ENCODE measurements at places on chromosomes 6 and 20. TPM values are rescaled to one million over a fixed set of nuclear protein-coding genes. Genes with fewer than 3 reads are reported as not detected.

DNA sequence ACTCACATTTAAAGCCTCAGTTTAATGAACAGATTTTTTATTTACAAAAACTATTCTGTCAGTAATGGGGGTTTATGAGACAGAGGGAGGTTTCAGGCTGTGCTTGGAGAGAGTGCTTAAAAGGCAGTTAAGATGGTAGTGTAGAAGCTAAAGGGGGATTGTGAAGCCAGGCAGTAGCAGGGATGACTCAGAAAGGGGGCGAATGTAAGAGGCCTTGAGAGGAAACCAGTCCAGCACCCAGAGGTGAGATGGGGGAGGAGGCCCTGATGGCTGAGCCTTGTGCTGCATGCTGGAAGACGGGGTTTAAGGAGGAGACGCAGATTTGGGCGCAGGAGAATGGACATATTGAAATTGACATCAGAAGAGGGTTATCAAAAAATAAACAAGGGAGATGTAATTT is 6.6 kb upstream of the SERPINB9 start:
- DNase-seq, result no peak

GRCh38 chr6:25086500-25087091 is 150.8 kb upstream of the RIPOR2 start:
- DNase-seq, result no peak

- no peak for DNase-seq
Observed at GRCh38 chr6:12324099-12324498, 33.9 kb downstream of the EDN1 start.

- DNase-seq, result no peak
Observed at GRCh38 chr20:38170826-38171674, 6.0 kb upstream of the TGM2 start.

DNA sequence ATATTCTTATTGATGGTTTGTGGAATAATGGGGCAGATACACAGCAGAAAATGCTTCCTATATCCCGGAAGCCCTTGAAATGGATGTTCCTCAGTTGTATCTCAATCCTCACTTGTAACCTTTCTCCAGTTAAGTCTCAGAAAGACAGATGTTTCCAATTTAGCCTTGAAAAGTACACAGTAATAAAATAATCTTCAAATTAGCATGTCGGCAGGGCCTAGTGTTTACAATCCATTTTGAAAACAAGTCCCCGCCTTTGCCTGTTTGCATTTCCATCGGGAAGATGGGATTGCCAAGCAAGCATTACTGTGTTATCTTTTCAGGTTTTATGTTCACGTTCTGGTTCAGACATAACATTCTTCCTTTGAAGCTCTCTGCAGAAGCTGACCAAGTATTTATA is 41.5 kb downstream of the SNRNP48 start:
- DNase-seq, result no peak

EYA4 gene
- 0.32 TPM for total RNA-seq

- DNase-seq, result no peak
Observed at GRCh38 chr20:63121246-63121645, 94.7 kb downstream of the YTHDF1 start.

- no peak for DNase-seq
Observed at GRCh38 chr20:24698189-24698588, 228.8 kb downstream of the SYNDIG1 start.

NRN1 gene
- total RNA-seq, result 0.66 TPM

ENPP3 gene
- total RNA-seq, result 0.48 TPM

GRCh38 chr6:112086744-112087135 is 542 bp downstream of the TUBE1 start:
- DNase-seq, result no peak

DNA sequence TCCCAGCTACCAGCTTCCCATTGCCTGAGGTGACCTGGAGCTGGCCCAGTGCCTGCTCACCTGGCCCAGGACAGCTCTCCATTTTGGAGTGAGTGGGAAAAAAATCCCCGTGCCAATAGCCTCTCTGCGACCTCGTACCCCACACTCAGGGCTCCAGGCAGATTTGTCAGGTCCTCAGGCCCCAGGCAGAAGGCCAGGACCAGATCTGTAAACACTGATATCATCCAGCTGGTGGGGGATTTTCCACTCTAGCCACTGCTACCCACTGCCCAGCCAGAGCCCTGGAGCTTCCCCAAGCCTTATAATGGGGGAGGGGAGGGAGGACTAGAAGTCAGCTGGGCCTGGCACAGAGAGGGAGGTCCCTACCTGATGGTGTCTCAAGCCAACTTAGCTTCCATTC is 1.3 kb upstream of the PGC start:
- DNase-seq, result no peak

GRCh38 chr6:11366183-11366933 is 133.9 kb upstream of the NEDD9 start:
- DNase-seq, result no peak

DNA sequence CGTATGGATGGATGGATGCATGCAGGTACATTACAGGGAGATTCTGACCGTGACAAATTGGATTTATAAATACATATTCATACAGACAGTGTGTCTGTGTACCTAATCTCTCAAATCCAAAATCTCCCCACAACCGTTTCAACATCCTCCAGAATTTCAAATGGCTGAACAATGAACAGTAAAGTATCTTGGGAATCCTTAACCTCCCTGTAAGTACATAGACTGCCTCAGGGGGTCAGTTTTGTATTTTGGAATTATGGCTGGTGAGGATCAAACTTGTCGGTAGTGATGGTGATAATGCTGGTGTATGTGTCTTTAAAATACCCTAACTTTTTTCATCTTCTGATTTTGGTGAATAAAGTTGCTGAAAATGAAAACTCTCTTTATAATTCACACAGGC is 246.2 kb downstream of the FOXC1 start:
- DNase-seq, result no peak

DNA sequence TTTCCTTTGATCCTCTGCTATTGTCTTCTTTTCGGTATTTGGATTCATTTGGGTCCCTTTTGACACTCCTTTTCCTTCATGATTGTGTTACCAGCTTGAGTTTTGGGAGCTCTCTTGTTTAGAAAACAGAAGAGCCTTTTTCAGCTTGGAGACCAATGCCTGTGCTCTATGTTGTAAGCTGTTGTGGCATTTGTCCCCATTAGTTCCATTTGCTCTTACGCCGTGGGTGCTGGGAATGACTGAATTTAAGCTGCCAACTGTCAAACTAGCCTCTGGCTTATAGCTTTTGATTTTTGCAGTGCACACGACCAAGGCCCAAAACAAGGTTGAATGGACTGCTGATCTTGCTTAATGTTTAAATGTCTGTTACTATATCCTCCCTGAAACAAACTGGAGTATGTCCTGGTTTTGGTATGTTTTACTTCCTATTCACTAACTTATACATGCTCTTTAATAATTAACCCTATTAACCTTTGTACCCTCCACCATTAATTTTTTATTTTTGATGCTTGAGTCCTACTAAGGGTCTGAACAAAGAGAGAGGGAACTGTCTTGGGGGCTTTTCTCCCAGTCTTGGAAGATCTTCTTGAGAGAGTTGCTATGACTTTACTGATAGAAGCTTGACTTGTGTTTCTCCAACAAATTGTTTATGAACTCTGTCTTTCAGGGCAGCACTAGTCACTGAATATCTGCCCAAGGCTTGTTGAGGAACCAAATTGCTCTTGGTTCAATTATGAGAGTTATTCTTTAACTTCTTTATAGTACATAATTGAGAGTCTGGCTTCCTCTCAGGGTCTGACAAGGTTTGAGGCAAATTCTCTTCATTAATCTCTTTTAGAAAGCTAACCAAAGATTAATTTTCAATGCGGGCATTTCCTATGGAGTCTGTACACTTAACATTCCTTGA is 100.3 kb upstream of the SIRPG start:
- DNase-seq, result no peak

THBS2 gene
- total RNA-seq, result 33.5 TPM

TUBB2A gene
- total RNA-seq, result 357 TPM

- DNase-seq, result no peak
Observed at GRCh38 chr6:129609635-129610034, 100.3 kb downstream of the ARHGAP18 start.

DEF6 gene
- total RNA-seq, result 12.8 TPM

ADGRF5 gene
- 0.11 TPM for total RNA-seq

- no peak for DNase-seq
Observed at GRCh38 chr20:50886184-50886790, 45.0 kb downstream of the ADNP start.

DNA sequence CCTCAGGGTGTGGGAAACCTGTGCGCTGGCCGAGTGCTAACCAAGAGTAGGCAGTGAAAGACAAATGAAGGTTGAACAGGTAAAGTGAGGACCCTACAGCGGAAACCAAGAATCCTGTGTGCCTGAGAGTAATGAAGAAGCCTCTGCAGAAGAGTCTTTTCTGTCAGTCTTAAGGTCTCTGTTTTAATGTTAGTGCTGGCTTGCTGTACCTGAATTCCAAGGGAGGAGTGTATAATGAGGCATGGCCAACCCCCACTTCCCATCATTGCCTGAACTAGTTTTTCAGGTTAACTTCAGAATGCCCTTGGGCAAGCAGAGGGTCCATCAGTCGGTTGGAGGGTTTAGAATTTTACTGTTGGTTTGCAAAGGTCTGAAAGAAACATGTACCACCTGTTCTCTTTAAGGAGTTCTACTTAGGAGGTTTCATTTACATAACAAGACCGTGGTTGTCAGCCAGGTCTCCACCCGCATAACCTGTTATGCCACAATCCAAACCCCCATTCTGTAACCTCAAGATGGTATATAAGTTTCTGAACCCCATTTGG is 589 bp upstream of the PDCD2 start:
- peak; percentile 15 for DNase-seq

DNA sequence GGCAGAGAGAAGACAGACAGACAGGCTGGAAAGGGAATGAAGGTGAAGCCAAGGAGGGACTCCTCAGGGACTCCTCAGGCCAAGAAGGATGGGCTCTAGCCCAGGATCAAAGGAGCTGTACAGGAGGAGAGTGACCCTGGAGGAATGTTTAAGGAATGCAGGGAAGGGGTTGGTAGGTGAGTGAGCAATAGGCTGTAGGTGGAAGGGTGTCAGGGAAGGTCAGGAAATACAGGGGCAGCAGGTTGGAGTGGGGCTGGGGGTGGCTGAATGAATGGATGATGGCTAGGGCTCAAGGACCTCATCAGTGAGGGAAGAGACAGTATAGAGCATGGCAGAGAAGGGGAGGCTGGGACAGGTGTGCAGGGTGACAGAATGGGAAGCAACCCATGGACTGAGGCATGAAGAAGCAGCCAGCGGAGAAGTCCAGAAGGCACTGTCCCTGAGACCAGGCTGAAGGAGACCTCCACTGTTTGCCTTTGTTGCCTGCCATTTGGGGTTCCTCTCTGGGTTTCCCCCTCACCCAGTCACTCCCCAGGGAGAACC is 13.2 kb downstream of the SYNGAP1 start:
- DNase-seq, result no peak

- DNase-seq, result no peak
Observed at GRCh38 chr6:159116343-159116742, 52.9 kb upstream of the FNDC1 start.

VSX1 gene
- total RNA-seq, result 0.23 TPM

- no peak for DNase-seq
Observed at GRCh38 chr20:58377766-58378401, 11.1 kb upstream of the VAPB start.

CD164 gene
- 74.9 TPM for total RNA-seq

DNA sequence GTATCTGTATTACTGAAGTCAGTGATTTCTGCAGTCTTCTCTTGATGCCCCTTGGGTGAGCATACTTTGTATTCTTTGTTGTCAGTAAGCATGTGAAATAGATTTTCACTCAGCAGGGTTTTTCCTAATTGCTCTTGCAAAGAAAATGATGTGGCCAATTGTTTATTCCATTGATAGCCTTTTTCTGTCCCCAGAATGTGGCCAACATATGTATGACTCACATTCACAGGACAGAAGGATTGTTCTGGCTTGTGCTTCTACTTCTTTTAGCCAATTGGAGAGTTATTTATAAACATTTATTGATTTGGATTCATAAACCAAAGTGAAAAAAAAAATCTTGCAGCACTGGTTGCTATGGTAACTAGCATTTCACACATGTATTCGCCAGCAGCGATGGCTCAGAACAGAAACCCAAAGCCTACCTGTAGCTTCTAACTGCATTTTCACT is 54.4 kb upstream of the RBM24 start:
- DNase-seq, result no peak

- DNase-seq, result no peak
Observed at GRCh38 chr20:60513141-60513540, 554.9 kb downstream of the CDH26 start.

DNA sequence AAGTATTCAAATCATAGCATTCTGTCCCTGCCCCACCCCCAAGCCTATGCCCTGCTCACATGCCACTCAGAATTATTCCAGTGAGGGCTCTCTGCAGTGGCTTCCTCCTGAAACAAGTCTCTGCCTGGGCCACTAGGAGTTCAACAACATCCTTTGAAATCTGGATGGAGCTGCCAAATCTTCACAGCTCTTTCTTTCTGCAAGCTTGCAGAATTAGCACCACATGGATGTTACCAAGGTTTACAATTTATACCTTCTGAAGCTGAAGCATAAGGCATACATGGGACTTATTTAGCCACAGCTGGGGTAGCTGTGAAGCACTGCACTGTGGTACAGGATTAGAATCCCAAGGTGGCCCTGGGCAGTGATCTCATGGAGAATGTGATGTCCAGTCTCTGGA is 577.5 kb downstream of the CD109 start:
- no peak for DNase-seq

DNA sequence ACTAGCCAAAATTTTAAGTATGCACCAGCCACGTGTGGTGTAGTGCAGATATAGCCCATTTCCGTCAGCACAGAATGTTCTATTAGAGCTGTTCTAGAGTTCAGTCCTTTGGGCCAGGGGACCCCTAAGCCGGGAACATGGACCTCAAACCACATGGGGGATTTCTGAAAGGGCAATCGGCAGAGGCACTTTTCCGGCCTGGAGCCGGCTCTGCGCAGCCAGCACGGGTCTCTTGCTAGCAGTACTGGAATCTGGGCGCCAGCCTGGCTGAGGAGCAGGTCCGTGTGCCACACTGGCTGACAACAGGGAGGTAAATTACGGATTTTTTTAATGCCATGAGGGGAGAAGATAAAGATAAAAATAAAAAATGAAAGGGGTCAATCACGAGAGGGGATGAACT is 120.5 kb downstream of the SULF2 start:
- no peak for DNase-seq

- DNase-seq, result no peak
Observed at GRCh38 chr6:107807196-107807811, 16.8 kb downstream of the SCML4 start.

- no peak for DNase-seq
Observed at GRCh38 chr6:2865694-2866151, 24.1 kb upstream of the SERPINB1 start.

GRCh38 chr6:109795994-109796555 is 105.0 kb downstream of the FIG4 start:
- no peak for DNase-seq

SYNDIG1 gene
- 5.0 TPM for total RNA-seq

GRCh38 chr20:16069389-16070010 is 503.7 kb downstream of the KIF16B start:
- DNase-seq, result no peak

All from WTC11 (cell line).